ENCODE measurements at places on chromosomes 6 and 20.

DNA sequence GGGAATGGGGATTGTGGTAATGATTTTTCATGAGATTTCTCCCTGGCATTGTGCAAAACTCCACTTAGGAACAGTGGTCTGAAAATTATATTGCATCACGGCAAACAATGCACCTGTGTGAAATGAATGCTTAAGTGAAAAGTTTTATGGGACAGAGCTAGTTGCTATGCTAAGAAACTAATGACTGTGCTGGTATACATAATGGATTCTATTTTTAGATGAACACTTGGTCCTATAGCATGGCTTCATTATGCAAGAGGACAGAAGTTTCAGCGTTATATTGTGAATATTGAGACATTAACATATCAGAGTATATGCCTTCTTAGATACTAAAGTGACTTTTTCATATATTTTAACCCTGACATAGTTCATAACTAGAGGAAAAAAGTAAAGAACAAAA lies 30.5 kb downstream of the PLCB1 start:
- no peak for DNase-seq

GRCh38 chr20:19974630-19975435 lies 42.3 kb upstream of the NAA20 start:
- peak; percentile 89 for DNase-seq

DNA sequence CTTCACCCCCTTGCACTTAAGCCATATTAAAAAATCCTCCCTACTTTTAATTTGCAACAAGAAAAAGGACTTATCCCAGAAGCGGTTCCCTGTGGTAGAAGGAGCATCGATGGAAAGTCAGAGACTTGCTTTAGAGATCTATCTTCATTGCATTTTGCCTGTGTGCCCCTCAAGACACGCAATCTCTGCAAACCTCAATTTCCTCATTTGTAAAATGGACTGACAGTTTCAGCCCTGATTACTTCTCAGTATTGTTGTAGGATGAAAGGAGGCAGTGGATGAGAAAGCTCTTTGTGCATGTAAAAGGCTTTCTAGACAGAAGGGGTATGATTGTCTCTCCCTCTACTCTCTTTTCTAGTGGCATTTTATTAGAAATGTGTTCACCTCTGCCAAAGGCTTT lies 410.2 kb downstream of the CDC5L start:
- DNase-seq = no peak

DNA sequence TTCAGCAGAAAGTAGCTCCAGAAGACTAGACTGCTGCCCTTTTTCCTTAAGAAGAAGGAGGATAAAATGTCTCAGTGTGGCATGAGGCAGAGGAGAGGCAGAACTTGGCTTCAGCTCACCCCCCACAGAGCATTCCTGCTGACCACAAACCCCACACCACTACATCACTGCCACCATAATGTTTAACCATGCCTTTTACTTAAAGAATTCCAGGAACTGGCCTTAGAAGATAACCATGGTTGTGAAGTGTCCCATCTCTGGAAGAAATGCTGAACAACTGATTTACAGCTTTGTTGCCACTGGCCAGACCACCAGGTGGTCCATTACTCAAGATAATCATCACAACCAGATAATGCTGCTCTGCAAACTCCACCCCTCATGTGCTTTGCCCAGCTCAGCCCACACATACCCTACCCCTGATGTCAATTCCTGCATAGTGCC lies 154.1 kb downstream of the CD24 start:
- DNase-seq = no peak

GRCh38 chr6:126907996-126908395 lies 210.5 kb upstream of the RSPO3 start:
- DNase-seq = no peak

DNA sequence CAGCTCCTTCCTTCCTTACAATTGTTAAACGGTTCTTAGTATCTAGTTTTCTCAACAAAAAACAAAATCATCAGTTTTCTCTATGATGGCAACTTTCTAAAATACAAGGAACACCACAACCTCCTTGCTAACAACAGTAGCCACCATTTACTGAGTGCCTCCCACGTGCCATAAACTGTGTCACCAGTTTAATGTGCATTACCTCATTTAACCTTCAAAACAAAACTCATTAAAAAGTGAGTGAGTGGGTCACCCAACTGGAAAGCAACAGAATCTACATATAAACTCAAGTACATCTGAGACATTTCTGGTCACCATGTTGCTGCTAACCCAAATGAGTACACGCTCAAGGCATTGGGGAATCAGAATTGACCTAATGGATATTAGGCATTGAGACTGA lies 11.0 kb downstream of the RTN4IP1 start:
- DNase-seq = no peak

DNA sequence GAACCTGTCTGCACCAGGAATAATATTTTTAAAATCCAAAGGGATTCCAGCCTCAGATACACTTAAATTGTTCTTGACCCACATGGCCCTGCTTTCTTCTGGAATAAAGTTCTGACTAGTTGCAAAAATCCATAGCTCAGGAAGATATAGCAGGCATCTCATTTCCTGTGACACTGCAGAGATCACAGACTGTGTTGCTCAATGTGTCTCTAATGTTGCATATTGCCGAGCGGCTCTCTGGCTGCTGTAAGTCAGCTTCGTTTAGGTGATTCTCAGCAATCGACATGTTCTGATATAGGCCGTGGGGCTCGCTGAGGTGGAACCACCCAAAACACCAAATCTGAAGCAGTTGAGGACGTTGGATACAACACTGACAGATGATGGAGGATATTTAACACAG lies 498.3 kb upstream of the AGPAT4 start:
- no peak for DNase-seq

- no peak for DNase-seq
Observed at GRCh38 chr6:91590191-91590590, 1003.3 kb upstream of the MAP3K7 start.

GRCh38 chr6:30207619-30208295 lies 5.4 kb downstream of the TRIM26 start:
- DNase-seq = no peak

GRCh38 chr20:11234181-11234580 lies 560.4 kb upstream of the JAG1 start:
- no peak for DNase-seq

DNA sequence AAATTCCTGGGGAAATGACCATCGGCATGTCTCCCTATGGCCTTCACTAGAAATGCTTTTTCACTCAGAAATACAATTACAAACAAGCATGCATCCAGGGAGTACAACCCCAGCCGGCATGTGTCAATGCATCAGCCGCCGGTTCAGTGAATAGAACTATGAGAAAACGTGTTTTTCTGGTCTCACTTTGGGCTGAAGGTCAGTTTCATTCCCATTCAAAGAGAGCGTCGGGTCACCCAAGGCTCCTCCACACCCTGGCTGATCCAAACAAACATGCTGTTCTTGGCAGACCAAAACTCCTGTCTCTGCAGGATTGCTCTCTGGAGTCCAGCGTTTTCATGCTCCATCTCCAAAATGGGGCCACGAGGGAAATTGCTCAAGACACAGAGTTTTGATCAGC lies 35.5 kb upstream of the NXT1 start:
- DNase-seq = no peak

- DNase-seq = no peak
Observed at GRCh38 chr6:113859349-113860180, 2.4 kb downstream of the MARCKS start.

GRCh38 chr20:46837083-46837482 lies 57.6 kb upstream of the EYA2 start:
- DNase-seq = no peak

DNA sequence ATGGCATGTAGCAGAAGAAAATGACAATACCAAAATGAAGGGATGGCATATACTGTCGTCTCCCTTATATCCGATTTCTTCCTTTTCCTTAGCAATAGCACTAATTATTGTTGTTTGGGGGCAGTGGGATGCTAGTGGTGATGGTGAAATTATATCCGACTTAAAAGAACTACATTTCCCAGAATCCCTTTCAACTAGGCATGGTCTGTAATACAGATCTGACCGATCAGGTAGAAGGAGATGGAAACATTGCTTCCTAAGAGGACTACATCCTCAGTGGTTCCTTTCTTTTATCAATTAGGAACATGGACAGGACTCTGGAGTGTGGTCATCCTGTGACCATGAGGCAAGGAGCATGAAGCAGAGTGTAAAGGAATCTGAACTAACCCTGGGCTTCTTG lies 532.6 kb downstream of the CBLN4 start:
- DNase-seq = no peak

- DNase-seq = no peak
Observed at GRCh38 chr6:56096541-56096940, 150.8 kb downstream of the COL21A1 start.

DNA sequence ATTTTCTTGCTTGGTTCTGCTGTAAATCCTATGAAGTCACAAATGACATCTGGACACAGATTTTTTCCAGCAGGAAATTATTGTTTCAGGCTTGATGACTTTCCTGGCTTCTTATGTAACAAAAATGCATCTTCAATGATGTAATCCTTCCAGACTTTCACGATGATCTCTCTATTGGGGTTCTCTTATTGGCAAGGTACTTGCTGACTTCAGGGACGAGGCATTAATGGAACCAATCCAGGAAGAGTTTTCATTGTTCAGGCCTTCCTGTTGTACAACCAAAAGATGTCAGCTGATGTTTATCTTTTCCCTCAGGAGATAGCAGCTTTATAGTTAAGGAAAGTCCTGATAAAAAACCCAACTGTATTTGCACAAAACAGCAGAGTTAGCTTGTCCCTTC lies 118.5 kb upstream of the MMS22L start:
- no peak for DNase-seq

GRCh38 chr6:38933426-38933825 lies 115.2 kb upstream of the GLP1R start:
- no peak for DNase-seq

GRCh38 chr6:20137240-20137639 lies 75.0 kb downstream of the MBOAT1 start:
- no peak for DNase-seq

- DNase-seq = no peak
Observed at GRCh38 chr6:47300417-47300816, 9.3 kb downstream of the TNFRSF21 start.

GRCh38 chr20:3677733-3678132 lies 4.1 kb downstream of the ADAM33 start:
- no peak for DNase-seq

DNA sequence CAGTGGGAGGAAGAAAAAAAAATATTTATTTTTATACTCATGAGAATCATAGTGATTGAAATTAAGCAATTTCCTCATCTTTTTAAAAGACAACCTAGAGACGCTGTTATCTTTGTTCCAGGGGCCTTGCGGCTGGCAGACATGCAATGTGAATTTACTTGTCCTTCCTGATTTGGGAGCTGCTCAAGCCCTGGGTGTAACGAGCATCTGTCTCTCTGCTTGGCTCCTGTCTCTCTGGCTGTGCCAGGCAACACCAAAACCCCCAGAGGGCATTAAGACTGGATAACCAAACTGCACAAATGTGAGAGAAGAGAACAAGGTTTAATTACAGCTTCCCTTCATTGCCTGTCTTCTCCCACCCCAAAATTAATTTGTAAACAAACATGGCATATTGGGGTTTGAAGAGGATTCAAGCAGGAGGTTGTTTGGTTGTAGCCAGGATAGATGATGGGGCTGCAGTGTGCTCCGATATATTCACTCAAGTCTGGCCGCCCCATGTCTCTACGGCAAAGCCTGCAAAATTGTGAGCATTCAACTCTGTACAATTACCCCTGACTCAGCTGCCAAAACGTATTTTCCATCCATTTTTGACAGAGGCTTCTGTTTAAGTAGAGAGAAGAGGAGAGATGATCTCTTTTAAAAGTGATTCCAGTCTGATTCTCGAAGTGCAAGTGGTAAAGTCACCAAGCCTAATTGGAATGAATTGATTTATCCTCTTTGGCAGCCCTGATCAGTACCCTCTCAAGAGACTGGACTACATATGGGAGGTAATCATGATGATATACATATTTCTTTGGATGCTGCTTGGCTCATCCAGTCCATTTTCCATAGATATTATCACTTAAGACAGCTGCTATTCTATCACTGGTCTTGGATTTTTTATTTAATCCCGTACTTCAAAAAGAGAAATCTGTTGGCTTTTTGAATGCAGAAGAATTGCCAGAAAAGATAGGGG lies 170.2 kb downstream of the SLC24A3 start:
- no peak for DNase-seq

DNA sequence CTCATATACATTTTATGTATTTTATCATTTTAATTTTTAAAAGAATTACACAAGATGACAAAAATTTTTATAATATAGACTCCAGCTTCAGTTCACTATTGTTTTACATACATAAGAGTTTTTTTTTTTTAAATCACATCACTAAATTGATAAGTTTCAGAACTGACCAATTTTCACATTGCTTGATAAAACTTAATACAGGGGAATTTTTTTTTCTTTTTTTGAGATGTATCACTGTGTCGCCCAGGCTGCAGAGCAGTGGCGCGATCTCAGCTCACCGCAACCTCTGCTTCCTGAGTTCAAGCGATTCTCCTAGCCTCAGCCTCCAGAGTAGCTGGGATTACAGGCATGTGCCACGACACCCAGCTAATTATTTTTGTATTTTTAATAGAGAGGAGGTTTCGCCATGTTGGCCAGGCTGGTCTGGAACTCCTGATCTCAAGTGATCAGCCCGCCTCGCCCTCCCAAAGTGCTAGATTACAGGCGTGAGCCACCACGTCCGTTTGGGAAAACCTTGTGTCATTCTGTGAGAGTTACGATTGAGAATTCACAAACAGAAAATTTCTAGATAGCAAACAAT lies 36.6 kb upstream of the BTN3A2 start:
- DNase-seq = no peak

- no peak for DNase-seq
Observed at GRCh38 chr20:55582498-55582897, 422.8 kb downstream of the CBLN4 start.

GRCh38 chr6:105177556-105177955 lies 2.3 kb downstream of the POPDC3 start:
- no peak for DNase-seq

DNA sequence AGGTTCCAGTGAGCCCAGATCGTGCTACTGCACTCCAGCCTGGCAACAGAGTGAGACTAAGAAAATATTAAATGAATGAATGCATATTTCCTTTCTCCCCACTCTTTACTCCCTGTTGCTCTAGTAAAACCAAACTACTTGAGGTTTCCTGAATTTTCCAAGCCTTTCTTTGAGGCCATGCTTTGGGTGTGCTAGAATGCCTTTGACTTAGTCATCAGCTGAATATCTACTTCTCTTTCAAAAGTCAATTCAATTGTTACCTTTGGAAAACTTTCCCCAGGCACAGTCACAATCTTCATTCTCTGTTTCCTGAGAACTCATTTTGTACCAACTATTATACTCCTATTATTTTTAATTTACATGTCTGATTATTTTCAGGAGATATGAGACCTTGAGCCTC lies 27.5 kb upstream of the CEP85L start:
- no peak for DNase-seq

- DNase-seq = no peak
Observed at GRCh38 chr6:93621442-93621841, 202.1 kb upstream of the EPHA7 start.

- no peak for DNase-seq
Observed at GRCh38 chr6:82458147-82458546, 94.5 kb downstream of the TPBG start.

DNA sequence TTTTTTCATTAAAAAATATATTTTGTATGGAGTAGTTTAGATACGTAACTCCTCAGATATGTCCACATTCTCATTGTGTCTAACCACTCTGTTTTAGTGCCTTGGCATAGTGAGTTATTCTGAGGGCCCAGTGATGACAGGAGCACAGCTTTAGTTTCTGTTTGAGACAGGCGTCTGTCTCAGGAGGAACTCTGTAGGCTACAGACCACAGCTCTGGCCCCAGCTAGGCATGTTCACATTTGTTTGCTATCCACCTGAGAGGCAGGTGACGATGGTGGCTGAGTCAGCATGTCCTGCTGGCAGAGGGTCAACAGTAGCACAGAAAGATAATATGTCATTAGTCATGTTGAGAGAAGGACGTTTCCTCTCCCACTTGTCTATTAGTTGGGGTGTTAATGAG lies 16.3 kb downstream of the LRRC1 start:
- no peak for DNase-seq

GRCh38 chr6:158765499-158766068 lies 53.6 kb downstream of the EZR start:
- no peak for DNase-seq
